ENCODE measurements at places on chromosomes 5 and 9. TPM values are rescaled to one million over a fixed set of nuclear protein-coding genes. Genes with fewer than 3 reads are reported as not detected.

DNA sequence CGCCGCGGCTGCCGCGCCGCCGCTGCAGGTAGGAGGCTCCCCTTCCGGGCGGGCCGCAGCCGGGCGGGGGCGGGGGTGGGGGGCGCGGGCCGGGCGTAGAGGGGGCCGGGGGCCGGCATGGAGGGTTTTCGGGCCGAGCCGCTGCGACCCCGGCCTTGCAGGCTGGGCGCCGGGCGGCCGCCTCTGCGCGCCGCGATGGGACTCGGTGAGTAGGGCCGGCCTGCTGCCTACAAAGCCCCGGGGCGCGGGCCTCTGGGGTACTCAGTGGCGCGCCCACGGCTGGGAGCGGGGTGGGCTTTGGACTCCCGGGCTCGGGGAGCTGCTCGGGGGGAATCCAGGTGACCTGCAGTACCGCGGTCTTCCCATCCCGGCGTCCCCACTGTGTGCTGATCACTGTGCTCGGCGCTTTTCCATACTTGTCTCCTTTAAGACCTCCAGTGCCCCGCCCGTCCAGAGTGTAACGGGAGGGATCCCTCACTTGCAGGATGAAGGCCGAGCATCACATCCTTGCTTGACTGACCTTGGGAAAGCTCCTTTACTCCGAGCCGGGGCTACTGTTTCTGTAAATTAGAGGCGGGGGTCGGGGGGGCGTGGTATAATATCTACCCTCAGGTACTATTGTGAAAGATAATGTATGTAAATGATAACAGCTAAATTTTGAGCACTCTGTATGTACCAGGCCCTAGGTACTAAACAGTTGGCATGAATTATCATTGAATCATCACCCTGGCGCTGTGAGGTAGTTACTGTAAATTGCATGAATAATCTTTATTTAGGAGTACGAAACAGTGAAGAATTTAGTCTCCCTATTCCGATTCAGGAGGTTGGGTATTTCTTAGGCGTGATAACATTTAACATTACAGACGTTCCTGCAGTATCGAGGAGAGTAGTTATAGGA lies 672 bp downstream of the MSANTD3 start:
- DNase-seq: no peak

- DNase-seq: peak; percentile 5
These were observed 10.2 kb downstream of the DOCK8 start for GRCh38 chr9:224582-225520.

DNA sequence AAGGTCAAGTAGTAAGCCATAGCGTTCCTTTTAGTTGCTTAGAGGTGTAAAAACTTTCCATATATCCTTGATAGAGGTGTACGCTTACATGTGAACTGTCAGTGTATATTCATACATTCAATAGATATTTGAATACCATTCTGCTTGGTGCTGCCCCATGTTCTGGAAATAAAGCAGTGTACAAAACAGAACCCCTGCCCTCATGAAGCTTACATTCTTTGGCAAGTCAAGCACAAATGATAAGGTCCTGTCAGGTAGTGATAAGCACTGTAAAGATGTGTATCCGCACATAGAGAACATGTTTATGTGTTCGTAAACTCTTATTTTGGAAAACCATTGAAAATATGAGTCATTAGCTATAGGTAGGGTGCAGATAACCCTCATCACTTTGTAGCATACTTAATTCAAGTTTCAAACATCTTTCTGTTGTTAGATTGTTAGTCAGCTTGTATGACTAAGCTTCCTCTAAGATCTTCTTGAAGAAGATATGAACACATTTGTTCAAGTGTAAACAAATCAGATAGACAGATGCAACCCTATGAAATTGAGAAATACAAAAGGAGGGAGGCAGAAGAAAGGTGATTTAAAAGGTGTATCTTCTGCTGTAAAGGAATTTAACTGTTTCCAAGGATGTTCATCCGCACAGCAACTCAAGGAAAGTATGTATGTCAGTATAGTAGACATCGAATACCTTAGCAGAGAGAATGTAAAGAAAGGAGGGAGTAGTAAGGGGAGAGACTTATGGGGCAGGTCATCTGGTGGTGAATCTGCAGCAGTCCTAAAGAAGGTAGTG lies 1.6 kb downstream of the GTF3C4 start:
- DNase-seq: no peak

- DNase-seq: no peak
These were observed 2.3 kb downstream of the CCDC69 start for GRCh38 chr5:151221574-151221973.

DNA sequence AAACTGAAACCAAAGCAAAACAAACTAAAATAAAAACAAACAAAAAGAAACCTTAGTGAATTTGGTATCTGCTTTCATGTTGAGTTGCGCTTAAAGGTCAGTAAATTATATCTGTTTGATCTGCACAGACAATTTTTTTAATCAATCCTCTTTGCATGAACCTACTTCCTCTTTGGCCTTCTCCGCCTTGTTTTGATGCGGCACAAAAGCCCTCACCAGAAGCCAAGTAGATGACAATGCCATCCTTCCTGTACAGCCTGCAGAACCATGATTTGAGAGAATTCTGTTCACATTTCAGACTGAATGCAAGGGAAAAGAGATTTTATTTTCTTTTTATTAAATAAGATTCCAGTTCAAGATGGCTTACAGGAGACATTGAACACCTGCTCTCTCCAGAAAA lies 473.6 kb upstream of the FTMT start:
- DNase-seq: no peak

DNA sequence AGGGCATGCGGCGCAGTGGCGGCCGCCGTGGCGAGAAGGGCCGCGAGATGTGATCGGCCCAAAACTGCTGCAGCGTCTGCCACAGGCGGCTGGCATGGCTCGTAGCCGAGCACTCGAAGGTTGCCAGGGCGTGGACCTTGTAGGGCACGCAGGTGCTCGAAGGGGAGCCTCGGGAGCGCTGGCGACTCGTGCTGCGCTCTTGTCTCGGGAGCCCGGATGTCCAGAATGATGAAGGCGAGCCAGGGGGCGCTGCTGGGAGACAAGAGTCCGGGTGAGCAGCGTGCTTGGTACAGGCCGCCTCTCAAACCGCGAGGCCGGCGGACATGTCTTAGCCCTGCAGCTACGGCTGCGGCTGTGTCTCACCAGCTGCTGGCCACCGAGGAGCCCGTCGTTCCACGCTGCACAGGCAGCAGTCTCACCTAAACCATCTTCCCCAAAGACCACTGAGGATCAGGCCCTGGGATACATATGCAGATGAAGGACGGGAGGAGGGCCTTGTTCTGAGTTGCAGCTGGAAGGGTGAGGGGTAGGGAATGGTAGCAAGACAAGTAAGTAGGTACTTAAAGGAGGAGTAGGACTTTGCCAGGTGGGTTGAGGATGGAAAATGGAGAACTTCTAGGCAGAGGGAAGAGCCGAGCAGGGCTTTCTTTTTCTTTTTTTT lies 1.7 kb downstream of the CBY3 start:
- no peak for DNase-seq

The PRR16 gene
- 48.7 TPM for polyA plus RNA-seq

The SEMA5A gene
- 56.4 TPM for polyA plus RNA-seq

The GLDC gene
- 0.44 TPM for polyA plus RNA-seq

The KCNMB1 gene
- 0.04 TPM for polyA plus RNA-seq

Data from BJ (cell line).